ENCODE measurements at places on chromosomes 12 and 14.
A peak's percentile ranks its signal among the peaks of the same experiment; 100 is the strongest.

- DNase-seq = no peak
Measured at GRCh38 chr12:46770501-46771183, 55.2 kb downstream of the SLC38A4 start.

DNA sequence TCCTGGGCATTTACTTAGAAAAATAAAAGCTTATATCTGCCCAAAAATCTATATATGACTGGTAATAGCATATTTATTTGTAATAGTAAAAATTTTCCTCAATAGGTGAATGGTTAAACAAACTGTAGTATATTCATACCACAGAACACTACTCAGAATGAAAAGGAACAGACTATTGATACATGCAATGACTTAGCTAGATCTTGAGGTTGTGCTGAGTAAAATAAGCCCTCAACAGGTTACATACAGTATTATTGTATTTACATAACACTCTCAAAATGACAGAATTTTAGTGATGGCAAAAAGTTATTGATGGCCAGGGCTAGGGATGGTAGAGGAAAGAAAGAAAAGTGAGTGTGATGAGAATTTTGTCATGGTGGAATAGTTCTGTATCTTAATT, 178.4 kb downstream of the BMP4 start:
- no peak for DNase-seq

GRCh38 chr12:46222636-46223035, 46.2 kb downstream of the SLC38A1 start:
- DNase-seq = no peak

DNA sequence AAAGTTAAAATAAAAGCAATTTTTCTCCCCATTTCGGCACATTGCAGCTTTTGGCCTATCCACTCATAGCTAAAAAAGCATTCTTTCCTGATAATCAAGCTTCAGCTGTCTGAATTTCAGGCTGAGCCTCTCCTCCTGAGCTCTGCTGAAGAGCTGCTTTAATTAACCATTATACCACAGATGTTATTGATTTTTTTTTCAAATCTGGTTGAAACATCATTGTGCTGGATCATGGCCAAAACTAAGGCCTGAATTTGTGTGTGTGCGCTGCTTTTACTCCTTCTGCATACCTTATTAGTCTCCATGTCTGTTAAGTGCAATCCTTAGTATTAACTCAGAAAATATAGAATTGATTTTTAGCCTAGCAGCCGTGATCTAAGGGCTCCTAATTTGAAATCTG, 52.3 kb downstream of the MBIP start:
- no peak for DNase-seq

- no peak for DNase-seq
Measured at GRCh38 chr12:43208627-43209026, 343.4 kb downstream of the ADAMTS20 start.

GRCh38 chr12:6603095-6603567, 4.0 kb downstream of the CHD4 start:
- DNase-seq = peak; percentile 16

DNA sequence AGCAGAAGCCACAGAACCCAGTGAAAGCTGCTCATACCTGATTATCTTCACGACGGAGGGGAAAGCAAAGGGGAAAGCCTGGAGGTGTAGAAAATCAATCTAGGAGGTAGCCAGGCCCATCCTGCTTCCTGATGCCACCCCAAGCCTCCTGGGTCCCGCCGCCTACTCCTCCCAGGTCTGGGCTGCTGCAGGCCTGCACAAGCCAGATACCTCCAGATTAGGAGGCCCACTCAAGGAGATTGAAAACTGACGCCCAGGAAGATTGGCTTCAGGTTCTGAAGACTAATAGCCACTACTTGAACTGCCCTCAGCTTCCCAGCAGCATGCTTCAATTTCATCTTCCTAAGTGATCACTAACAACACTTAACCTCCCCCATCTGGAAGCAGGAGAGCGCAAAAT, 87.1 kb downstream of the GCH1 start:
- no peak for DNase-seq

DNA sequence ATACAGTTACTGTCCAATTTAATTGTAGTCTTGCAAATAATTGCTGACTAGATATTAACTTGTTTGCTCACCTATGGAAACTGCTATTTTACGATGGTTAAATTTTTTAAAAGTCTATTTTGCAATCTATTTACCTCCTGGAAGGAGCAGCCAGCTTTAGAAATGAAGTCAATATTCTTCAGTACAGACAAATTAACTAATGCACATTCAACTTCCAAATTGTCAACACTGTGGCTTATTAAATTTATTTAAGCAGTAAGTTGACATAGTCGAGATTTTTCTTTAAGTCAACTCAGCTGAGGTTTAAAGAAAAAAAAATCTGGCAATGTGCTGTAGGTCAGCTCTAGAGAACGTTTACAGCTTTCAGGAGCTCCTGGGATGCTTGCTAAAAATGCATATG, 221.2 kb downstream of the SSPN start:
- DNase-seq = no peak
